Stimulated activated CD4-positive, alpha-beta T cell treated with anti-CD3 and anti-CD28 coated beads, TNF-alpha, amount 100 ng/mL, for 4 hours (primary cell): ENCODE measurements at places on chromosomes 6 and 20.

DNA sequence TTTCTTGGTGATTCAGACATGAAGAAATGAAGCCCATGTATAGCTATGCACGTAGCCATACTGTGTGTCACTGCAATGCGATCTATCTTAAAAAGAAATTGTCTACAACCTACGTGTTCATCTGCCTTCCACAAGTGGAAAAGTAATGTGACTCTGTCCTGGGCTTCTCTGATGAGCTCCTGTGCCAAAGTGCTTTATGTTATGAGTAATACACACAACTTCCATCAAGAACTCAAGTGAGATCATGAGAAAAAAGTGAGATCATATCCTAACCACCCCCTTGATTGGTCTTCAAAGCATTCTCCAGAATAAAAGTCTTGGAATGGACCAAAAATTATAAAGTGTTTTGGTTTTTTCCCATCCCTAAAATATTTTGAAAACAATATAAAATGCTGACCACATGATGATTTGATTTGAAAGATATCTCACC lies 114.3 kb downstream of the DST start:
- no peak for DNase-seq

DNA sequence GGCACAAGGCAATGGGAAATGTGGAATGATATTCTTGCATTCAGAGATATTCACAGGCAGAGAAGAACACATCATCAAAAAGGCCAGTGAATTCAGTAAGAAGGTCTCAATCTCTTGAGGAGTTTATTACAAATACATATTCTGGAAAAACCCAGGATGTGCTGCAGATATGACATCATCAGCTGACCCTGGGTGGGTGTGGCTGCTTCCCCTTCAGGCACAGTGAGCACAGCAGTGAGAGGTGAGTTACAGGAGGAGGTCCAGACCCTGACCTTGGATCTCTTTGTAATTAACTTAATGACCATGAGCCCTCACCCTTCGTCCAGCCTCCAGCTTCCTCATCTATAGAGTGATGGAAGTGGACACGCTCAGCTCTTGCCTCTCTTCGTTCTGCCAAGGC lies 147.5 kb upstream of the SYNDIG1 start:
- DNase-seq, result no peak

- no peak for DNase-seq
Observed at GRCh38 chr6:23282252-23283021, 713.1 kb downstream of the HDGFL1 start.

GRCh38 chr20:45823949-45824835 lies 2.9 kb downstream of the TNNC2 start:
- DNase-seq, result peak; percentile 29

DNA sequence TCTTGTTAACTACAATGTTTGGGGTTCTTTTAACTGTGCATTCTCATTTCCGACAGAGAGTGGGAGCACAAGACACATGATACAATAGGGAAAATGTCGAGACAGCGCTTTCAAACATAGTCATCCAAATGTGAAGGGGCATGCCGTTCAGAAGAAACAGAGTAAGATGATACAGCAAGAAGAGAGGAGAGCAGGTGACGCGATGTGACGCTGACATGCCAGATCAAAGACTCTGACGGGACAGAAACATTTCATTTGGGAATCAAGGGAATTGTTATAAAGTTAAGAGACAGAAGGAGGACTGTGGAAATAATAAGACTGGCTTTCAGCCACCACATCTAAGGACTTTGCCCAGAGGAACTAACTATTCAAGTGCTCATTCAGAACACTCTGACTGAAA lies 117.4 kb downstream of the FAXC start:
- no peak for DNase-seq

- peak; percentile 89 for DNase-seq
Observed at GRCh38 chr20:25696371-25697131, at the start of gene ZNF337. ZNF337 (minus strand) TSS chr20:25696853; CDS start chr20:25686417, 10,436 bp downstream.

DNA sequence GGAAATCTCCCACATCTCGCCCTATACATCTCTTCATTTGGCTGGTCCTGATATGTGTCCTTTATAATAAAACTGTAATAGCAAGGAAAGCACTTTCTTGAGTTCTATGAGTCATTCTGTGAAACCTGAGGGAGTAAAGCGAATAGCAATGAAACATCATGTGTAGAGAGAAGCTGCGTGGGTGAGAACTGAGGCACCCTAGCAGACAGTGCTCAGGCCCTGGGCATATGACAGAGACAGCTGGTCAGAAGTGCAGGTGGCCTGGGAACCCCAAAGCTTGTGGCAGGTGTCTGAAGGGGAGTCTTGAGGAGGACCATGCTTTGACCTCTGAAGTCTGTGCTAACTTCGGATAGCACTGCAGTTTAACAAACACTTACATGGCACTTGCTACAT lies 1.3 kb upstream of the BLOC1S5 start:
- no peak for DNase-seq

- no peak for DNase-seq
Observed at GRCh38 chr6:64926051-64926450, 781.0 kb downstream of the EYS start.

GRCh38 chr20:35312318-35312717 lies 20.1 kb upstream of the FAM83C start:
- no peak for DNase-seq

DNA sequence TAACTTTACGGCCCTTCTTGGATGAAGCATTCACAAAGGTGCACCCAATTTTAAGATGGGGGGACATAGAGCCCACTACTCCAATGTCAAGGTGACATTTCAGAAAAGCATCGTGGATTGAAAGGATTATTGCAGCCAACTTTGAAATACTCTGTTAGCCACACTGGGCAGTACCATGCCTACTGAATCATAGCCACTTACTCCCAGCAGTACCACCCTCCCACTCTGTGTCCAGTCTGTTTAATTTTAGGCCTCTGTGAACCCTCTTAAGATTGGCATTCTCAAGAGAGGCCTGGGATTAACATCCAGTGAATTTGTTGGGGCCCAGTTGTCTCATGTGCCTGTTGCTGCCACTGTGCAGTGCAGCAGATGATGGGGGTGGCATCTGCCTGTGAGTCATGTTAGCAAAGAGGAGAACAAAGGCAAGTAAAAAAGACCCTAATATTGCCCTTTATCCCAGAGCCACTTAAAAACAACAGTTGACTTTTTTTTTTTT lies 11.2 kb upstream of the HDAC2 start:
- DNase-seq, result no peak

- no peak for DNase-seq
Observed at GRCh38 chr6:16434885-16435284, 196.5 kb downstream of the GMPR start.

DNA sequence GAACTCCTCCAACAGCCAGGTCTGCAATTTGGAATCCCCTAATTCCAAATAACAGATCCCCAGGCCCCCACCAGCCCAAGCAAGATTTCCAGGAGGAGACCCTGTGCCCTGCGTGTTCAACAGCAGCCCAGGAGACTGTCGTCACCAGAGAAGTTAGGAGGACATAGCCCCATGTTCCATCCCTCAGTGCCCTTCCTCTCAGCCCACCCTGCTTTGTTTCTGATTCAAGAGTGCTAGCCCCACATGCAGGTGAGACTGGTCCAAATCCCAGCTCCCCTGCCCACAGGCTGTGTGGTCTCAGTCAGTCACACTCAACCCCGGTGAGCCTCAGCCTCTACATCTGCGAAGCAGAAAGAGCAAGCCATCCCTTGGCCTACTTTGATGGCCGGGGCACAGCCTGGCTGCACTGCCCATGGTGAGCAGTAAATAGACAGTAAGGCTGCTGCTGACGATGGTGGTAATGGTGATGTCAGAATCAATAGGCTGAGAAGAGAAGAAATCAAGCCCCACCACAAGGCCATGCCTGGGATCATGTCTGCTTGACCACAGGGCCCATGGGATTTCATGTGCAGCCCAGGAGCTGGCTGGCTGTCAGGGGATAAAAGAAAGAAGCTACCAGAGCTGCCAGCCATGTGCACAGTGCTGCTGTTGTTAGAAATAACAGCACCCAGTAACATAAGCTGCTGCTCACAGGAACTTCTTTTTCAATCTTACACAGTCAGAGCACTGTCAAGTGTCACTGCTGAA lies 51.5 kb upstream of the NXT1 start:
- DNase-seq, result no peak

DNA sequence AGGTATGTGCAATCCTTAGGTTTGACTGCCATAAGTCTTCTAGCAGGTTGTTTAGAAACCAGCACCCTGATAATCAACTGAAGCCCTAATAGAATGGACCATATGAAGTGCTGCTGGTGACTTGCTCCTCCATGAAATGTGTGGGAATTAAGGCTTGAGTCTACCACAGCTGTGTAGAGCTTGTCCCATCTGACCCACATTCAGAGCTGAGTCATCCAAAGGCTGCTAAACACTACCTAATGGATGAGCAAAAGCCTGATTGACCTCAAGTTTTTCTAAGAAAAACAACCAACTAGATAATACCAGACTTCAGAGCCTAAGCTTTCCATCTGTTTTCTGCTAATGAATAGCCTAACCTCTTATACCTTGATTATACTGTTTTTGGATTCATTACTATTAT lies 120.3 kb upstream of the MOCS1 start:
- DNase-seq, result no peak

- no peak for DNase-seq
Observed at GRCh38 chr20:5843054-5843592, 92.9 kb downstream of the SHLD1 start.

DNA sequence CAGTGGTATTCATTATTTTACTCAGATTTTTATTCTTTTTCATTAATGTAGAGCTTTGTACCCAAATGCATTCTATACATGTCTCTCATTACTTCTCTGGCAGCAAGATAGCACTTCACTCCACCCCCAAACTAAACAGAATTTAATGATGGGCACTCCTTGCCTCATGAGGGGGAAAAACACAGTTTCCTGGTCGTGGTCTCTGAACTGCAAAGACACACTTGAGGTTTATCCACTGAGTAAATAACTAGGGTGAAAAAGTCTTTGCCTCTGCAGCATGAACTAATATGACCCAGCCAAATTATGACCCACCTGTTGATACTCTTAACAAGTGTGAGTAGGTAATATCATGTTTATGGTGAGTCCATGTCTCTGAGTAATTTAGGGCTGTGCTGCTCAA lies 785.2 kb upstream of the FLRT3 start:
- DNase-seq, result no peak

- DNase-seq, result no peak
Observed at GRCh38 chr6:30913721-30914075, 340 bp upstream of the VARS2 start.

DNA sequence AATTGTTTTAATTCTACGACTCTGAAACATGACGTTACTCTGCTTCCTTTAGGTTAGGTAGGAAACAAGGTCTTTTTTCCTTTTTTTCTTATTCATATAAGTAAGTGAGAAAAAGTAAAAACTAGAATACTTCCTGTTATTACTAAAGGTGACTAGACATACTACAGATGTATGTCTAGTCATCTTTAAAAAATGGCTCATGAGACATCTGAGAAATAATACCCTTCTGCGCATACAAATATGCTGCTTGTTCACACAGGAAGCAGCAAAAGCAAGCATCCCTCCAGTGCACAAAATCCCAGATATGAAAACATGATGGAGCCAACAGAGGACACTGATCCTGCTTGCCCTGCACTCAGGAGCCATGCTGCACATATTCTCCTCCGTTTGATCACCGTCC lies 699.1 kb downstream of the EPM2A start:
- DNase-seq, result no peak

- DNase-seq, result no peak
Observed at GRCh38 chr6:3227363-3228045, at the start of gene TUBB2B. TUBB2B (minus strand) TSS chr6:3227653; CDS start chr6:3227543, 110 bp downstream.

- DNase-seq, result no peak
Observed at GRCh38 chr20:39112178-39112743, 150.1 kb downstream of the DHX35 start.

- no peak for DNase-seq
Observed at GRCh38 chr6:50791900-50792508, 26.7 kb upstream of the TFAP2B start.

- DNase-seq, result no peak
Observed at GRCh38 chr6:7805078-7805849, 79.4 kb downstream of the BMP6 start.

- DNase-seq, result no peak
Observed at GRCh38 chr6:72624557-72625160, 2.8 kb downstream of the KCNQ5 start.

DNA sequence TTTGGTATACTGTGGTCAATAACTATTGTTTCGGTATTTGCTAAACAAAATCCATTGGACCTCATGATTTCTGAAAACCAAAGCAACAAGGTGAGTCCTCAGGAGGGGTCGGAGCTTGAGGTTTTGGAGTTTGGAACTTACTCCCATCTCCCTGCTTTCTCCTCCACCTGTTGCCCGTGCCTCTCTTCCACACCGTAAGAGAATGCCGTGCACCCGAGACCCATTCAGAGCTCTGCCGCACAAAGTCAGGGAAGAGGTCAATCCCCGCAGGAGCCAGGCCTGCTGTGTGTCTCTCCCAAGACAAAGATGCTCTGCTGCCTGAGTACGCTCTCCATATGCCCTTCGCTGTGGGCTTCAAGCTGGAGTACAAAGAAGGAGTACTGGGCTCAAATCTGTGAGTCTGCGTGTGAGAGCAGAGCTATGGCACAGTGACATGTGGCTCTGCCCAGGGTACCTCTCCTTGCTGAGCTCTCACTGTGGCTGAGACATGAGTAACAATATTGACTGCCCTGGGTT lies 23.9 kb downstream of the PXDC1 start:
- no peak for DNase-seq

GRCh38 chr20:45429618-45430017 lies 13.7 kb downstream of the PIGT start:
- no peak for DNase-seq

DNA sequence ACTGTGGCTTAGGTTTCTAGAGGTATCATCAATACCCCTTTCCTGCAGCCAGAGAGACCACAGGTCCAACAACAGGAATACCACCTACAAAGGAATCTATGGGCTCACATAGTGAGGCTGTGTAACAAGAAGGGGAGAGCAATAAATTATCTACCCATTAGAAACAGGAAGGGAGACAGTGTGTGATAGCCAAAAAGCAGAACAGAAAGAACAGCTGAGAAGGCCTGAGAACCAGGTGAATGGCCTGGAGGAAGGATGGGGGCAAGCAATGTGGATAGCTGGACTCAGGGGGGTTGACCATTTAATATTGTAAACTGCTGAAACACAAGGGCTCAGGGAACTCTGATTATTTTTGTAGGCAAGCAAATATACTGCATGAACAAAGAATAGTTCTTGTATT lies 628.2 kb downstream of the COL12A1 start:
- DNase-seq, result no peak

GRCh38 chr20:23048283-23049200 lies 930 bp downstream of the THBD start:
- no peak for DNase-seq

DNA sequence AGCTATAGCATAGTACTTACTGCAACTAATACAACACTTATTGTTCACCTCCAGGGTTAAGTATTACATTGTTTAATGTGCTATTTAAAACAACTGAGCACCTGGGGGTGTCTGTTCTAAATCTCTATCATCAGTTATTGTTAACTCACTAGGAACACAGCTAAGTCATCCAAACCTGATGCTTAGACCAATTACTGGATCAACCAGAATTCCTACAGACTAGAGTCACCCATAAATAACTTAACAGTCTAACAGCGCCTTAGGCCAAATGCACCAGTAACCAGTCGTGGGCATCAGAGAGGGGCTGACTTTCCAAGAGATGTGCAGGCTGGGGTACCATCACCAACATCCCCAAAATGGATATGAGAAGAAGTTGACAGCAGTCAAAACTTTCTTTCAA lies 110.7 kb downstream of the ADTRP start:
- no peak for DNase-seq

- DNase-seq, result no peak
Observed at GRCh38 chr6:30657454-30657853, 10.5 kb downstream of the C6orf136 start.

GRCh38 chr6:89430201-89430962 lies 2.6 kb upstream of the ANKRD6 start:
- DNase-seq, result no peak

GRCh38 chr6:156163311-156163710 lies 613.9 kb upstream of the ARID1B start:
- DNase-seq, result no peak

GRCh38 chr6:162825597-162825996 lies 97.8 kb downstream of the PACRG start:
- DNase-seq, result no peak
